ENCODE measurements at places on chromosomes 5 and 9. TPM values are rescaled to one million over a fixed set of nuclear protein-coding genes. Genes with fewer than 3 reads are reported as not detected.

DNA sequence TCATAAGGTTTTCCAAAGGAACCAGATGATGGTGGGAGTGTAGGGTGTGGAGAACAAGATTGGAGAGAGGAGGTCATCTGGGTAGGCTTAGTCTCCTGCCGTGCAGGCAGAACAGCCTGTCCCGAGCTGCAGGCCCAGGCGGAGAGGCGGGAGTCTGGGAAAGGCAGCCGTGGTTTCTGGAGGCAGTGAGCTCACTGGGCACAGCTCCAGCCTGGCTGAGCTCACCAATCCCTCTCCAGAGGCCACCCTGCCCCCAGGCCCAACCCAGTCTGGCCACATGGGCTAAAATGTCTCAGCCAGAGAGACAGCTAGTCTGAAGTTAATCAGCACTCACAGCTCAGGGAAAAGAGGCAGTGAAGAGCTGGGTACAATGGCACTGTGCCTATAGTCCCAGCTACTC, 12.3 kb downstream of the P4HA2 start:
- peak; percentile 25 for ATAC-seq

The PCDHA4 gene
- total RNA-seq, result 12.9 TPM

The AK8 gene
- total RNA-seq, result 1.1 TPM

DNA sequence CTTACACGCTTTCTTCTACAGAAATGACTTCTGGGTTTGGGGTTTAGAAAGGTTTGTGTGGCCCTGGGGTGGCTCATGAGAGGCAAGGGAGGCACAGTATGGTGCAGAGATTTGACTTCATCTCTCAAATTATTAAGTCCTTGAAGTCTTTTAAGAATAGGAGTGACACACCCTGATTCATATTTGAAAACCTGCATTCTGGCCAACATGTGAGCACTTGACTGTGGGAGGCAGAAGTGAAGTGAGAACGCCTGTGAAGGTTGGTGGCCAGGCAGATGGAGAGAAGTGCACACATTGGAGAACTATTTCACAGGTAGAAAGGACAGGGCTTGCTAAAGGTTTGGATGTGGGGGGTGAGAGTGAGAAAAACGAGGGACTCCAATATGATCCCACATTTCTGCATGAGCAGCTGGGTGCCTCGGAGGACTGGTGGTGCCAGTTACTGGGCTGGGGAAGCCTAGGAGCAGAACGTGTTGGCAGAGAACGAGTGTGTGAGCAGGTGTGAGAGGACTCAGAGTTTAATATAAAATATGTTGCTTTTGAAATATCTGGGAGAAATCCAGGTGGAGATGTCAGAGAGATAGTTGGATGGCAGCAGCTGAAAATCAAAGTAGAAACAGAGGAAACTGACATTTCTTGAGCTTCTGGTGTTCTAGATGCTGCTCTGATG, 240.0 kb upstream of the ADAMTSL1 start:
- ATAC-seq, result no peak

DNA sequence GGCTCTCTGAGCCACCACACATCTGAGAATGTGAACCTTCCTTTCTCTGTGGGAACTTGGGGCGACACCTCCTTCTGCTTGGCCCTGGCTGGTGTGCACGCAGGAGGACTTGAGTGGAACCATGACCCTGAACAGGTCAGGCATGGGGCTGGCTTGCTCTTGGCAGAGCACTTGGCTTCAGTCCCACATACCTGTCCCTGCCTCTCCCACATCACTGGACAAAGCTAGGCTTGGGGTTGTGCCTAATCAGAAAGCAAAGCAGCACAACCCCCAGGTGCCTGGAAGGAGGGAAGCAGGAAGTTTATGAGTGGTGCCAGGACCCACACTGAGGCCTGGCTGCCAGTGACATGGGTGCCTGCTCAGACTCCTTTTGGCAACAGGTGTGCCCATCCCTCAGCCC, 13.2 kb downstream of the GADD45G start:
- ATAC-seq, result no peak

DNA sequence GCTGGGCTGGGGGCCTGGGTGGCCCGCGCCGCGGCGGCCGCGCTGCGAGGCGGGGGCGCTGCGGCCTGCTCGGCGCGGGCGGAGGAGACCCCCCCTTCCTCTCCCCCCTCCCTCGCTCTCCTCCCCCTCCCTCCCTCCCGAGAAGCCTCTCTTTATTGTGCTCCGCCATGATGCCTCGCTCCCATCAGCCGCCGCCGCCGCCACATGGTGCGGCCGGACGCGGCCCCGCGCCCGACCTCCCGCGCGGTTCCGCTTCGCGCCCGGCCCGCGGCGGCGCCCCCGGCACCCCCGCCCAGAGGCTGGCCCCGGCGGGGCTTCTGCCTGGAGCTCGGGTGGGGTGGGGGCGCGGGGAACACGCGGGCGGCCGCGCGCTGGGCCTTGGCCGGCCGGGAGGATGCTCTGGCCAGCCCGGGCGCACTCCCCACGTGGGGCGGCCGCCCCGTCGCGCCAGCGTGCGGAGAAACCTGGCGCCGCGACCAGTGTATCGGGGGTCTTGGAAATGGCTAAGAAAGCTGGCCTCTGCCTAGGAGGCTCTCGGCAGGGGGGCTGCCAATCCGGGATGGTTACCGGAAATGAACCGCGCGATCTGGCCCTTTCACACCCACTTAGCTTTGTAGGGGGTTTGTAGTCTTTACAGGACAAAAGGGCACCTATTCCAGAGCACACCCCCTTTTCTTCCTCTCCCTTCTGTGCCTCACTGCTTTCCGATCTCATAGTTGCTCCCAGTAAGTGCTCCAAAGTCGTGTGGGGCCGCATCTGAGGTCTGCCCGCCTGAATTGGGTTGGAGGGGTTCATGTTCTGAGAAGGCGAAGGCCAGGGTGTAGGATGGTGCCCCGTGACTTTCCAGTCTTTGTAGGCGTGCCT, 1.0 kb downstream of the SET start:
- peak; percentile 1 for ATAC-seq

The FAXDC2 gene
- total RNA-seq, result 3.9 TPM

DNA sequence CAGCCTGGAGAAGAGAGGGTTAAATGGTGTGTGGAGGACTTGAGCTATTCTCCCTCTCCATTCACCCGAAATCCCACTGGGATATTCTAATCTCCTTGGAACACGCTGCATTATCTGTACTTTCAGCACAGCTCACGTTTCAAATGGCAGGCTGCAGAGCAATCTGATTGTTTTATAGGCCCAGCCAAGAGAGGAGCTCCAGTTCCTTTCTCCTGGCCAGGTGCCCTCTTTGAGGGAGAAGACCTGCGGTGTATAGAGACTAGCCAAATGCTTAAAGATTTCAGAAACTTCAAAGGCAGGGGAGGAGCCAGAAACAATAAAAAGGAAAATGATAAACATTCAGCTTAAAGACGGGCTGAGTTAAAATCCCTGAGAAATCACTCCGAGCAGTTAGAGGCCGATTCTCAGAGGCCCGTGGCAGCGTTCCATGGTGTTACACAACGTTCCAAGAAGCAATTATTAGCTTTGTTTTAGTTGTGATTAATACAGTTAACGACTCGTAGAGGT, 564.0 kb upstream of the KLF4 start:
- no peak for ATAC-seq

- peak; percentile 57 for ATAC-seq
These were observed 403 bp downstream of the KIF2A start for GRCh38 chr5:62306323-62306895.

GRCh38 chr9:109771087-109771486, 8.9 kb upstream of the PALM2AKAP2 start:
- no peak for ATAC-seq

- peak; percentile 38 for ATAC-seq
These were observed 761 bp upstream of the DNAJC25 start for GRCh38 chr9:111630182-111630963.

The SLC36A2 gene
- not detected for total RNA-seq

GRCh38 chr9:120950421-120951388, 24.1 kb upstream of the TRAF1 start:
- ATAC-seq, result no peak

The QRFP gene
- total RNA-seq, result 0.56 TPM

DNA sequence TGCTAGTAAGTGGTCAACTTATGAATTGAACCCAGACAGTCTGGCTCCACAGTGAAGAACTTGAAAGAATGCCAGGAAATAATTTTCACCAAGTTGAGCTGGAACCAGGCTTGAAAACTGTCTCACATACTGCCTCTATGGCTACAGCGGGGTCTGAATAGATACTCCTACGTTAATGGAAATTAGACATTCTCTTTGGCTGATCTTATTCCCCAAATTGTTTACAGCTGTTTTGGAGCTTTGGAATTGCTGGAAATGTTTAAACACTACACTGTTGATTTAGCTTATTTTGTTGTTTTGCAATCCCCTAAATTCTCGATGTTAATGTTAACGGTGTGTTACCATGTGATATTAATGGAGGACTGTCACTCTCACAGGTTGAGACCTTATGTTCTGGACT, 146.4 kb downstream of the FBXL7 start:
- ATAC-seq, result no peak

The MTX3 gene
- 13.9 TPM for total RNA-seq

DNA sequence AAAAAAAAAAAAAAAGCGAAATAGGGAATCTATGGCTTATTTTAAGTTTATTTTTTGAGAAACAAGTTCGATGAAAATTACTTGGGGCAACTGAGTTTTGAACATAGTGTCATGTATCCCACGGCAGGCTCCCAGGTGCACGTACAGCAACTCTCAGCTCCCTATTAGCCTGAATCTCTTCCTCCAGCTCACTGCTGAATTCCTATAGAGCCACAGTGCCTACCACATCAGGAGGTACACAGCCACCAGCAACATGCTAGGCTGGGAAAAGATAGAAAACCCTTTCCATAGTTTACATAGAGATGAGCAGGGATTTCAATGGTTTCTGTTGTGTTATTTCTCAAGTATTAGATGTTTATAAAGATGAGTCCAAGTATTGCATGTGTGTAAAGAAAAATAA, 115.9 kb upstream of the RGMB start:
- no peak for ATAC-seq

GRCh38 chr5:142825378-142826089, 55.4 kb downstream of the ARHGAP26 start:
- ATAC-seq, result peak; percentile 37

The HTR1A gene
- total RNA-seq, result 0.96 TPM

The DIRAS2 gene
- 23.7 TPM for total RNA-seq

DNA sequence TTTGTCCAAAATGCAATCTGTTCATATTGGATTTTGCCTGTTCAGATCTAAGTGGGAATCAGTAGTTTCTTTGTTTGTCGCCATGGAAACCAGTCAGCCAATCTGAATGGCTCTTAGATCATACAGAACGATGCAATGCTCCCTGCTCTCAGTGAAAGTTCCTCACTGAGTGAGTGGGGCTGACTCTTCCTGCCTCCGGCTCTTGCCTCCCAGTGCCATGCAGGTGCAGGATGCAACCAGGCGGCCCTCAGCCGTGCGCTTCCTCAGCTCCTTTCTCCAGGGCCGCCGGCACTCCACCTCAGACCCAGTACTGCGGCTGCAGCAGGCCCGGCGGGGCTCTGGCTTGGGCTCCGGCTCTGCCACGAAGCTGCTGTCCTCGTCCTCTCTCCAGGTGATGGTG, at the start of gene PTPDC1:
Gene PTPDC1, plus strand, starts transcription at position 151 of the 400 bp plus-strand sequence. Its CDS starts 67 bp downstream, at position 218.
- peak; percentile 99 for ATAC-seq

The SLC34A3 gene
- not detected for total RNA-seq
